ENCODE measurements at places on chromosomes 16 and 17. TPM values are rescaled to one million over a fixed set of nuclear protein-coding genes. Genes with fewer than 3 reads are reported as not detected.

KRT39 gene
- total RNA-seq = not detected

IRX3 gene
- 0.74 TPM for total RNA-seq

NPIPA5 gene
- 16.0 TPM for total RNA-seq

CCDC200 gene
- total RNA-seq = not detected

IL34 gene
- 0.28 TPM for total RNA-seq

PIK3R6 gene
- 9.8 TPM for total RNA-seq

CPNE7 gene
- total RNA-seq = 25.7 TPM

- H3K4me1 ChIP-seq = peaks cover 3% of the 10 kb centered on the region
- H3K27ac ChIP-seq = no peak overlapping the region
- H3K36me3 ChIP-seq = no peaks in the 10 kb centered on the region
- H3K27me3 ChIP-seq = peaks cover 8% of the 10 kb centered on the region
- DNase-seq = no peak
Observed at GRCh38 chr17:36002631-36003030, 1.3 kb upstream of the CCL15 start.

DNA sequence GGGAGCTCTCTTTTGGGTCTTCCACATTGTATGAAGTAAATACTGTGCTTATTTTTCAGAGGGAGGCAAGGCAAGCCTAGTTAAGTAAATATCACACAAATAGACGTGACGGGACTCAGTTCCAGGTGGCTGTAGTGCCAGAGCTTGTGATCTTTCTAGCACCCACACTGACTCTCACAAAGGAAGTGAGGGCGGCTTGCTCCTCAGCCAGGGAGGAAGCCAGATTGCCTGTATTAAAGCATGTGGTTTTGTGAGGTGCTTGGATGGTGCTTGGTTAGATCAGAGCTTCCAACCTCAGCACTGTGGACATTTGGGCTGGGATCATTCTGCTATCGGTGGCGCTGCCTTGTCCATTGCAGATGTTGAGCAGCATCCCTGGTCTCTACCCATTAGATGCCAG is 80.1 kb downstream of the VAT1L start:
- H3K27me3 ChIP-seq = peaks cover 5% of the 10 kb centered on the region
- no peak overlapping the region for H3K4me3 ChIP-seq
- H3K4me1 ChIP-seq = peaks cover 14% of the 10 kb centered on the region
- DNase-seq = peak; percentile 14

DNA sequence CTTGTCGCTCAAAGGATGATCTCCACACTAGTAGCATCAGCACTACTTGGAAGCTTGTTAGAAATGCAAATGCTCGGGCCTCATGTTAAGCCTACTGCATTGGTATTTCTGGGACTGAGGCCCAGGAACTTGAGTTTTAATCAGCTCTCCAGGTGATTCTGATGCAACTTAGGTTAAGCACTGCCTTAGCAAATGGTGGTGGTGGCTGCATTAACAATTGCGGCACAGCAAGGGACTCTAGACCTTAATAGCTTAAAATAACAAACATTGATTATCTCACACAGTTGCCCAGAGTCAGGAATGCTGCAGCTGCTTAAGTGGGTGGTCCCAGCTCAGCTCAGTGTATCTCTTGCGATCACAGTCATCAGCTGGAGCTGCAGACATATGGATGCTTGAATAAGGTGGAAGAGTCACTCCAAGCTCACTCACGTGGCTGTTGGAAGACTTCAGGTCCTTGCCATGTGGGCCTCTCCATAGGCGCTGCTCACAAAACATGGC is 25.8 kb downstream of the HS3ST3A1 start:
- peaks cover 3% of the 10 kb centered on the region for H3K27me3 ChIP-seq
- H3K27ac ChIP-seq = no peak overlapping the region
- H3K36me3 ChIP-seq = no peaks in the 10 kb centered on the region

GRCh38 chr17:37280841-37281240 is 94.9 kb upstream of the C17orf78 start:
- H3K4me3 ChIP-seq = no peak overlapping the region
- no peaks in the 10 kb centered on the region for H3K27me3 ChIP-seq
- peaks cover 57% of the 10 kb centered on the region for H3K36me3 ChIP-seq
- H3K27ac ChIP-seq = no peak overlapping the region

DNA sequence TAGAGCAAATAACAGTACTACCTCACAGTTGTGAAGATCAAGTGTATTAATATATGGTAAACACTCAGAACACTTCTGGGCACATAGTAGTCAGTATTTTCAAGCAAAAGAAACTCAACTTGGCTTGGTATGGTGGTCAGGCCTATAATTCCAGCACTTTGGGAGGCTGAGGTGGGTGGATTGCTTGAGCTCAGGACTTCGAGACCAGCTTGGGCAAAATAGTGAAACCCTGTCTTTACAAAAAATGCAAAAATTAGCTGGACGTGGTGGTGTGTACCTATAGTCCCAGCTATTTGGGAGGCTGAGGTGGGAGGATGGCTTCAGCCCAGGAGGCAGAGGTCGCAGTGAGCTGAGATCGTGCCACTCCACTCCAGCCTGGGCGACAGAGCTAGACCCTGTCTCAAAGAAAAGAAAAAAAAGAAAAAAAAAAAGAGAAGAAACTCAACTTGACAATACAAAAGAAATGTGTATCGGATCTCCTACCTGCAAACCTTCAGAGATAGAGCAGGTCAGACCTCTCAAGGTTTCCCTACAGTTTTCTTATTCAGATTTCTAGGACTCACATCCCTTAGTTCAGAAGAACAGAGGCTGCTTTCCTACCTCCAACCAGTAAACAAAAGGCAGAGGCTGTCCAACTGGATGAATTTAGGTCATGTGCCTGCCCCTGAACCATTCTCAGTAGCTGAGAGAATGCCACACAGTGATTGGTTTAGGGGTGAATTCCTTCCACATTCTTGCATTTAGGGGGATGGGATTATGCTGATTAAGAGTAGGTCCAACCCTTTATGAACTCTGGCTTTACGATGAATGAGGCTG is 1.7 kb upstream of the KPNA2 start:
- peaks cover 32% of the 10 kb centered on the region for H3K36me3 ChIP-seq
- no peak overlapping the region for H3K27ac ChIP-seq
- no peak for DNase-seq
- no peak overlapping the region for H3K4me3 ChIP-seq
- H3K27me3 ChIP-seq = no peaks in the 10 kb centered on the region

DNA sequence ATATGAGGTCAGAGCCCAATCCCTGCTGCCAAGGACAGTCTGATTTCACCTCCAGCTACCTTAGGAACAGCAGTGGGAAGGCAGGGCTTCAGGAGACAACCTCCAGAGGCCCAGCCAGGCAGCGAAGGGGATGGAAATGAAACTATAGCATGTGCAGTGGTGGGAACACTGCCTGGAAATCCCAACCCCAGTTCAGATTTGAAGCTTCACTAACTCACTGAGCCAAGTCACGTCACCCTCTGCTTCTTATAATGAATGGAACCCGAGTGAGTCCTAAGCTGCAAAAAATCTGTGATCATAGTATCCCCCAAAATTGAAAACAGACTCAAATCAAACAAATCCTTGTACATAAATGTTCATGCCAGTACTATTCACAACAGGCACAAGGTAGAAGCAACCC is 36.0 kb upstream of the SLC39A11 start:
- no peak for DNase-seq
- H3K4me3 ChIP-seq = no peak overlapping the region
- H3K36me3 ChIP-seq = no peaks in the 10 kb centered on the region

DNA sequence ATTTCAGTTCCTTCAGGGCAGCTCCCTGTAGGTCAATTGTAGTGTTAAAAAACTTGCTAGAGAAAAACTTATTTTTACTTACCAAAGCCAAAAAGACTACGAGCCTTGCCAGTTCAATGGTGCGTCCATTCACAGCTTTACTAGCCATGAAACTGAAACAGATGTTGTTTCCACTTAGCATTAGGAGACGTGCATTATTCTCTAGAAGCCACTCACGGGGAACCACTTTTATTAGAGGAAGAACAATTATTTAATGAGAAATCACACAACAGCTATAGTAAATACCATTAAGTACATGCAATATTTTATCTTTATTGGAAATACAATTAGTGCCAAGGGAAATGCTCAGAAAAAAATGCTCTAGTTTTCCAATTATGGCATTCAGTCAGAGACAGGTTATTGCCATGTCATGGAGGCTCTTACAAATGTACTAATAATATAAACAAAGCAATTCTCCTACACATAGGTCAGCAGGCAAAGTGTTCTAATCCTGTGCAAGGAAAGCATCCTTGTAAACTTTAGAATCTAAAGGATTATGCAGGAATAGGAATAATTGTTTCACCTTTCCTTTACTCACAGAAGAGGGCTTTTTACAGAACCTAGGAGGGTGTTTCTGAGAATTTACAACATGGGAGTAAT is 17.4 kb downstream of the LASP1NB start:
- H3K4me1 ChIP-seq = peaks cover 7% of the 10 kb centered on the region
- DNase-seq = no peak
- no peaks in the 10 kb centered on the region for H3K27me3 ChIP-seq
- H3K4me3 ChIP-seq = no peak overlapping the region
- H3K36me3 ChIP-seq = no peaks in the 10 kb centered on the region

- no peak for DNase-seq
- H3K4me3 ChIP-seq = no peak overlapping the region
- no peaks in the 10 kb centered on the region for H3K4me1 ChIP-seq
Observed at GRCh38 chr17:73257516-73257915, 4.2 kb downstream of the CPSF4L start.

DNA sequence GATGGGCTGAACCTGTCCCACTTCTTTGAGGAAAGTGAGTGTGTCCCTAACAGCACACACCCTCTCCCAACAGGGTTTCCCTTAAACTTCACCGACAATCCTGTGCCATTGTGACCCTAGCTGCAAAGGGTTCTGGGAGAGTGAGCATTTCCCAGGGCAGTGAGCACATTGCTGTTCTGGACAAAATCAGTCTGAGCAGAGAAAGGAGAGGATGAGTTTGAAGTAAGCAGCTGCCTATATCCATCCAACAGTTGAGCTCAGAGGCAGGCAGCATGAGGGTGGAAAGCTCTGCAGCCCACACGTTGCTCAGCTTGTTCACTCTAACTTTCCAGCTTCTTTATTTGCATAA is 296.5 kb upstream of the MAF start:
- peaks cover 2% of the 10 kb centered on the region for H3K4me1 ChIP-seq
- no peak overlapping the region for H3K4me3 ChIP-seq
- DNase-seq = no peak

DNA sequence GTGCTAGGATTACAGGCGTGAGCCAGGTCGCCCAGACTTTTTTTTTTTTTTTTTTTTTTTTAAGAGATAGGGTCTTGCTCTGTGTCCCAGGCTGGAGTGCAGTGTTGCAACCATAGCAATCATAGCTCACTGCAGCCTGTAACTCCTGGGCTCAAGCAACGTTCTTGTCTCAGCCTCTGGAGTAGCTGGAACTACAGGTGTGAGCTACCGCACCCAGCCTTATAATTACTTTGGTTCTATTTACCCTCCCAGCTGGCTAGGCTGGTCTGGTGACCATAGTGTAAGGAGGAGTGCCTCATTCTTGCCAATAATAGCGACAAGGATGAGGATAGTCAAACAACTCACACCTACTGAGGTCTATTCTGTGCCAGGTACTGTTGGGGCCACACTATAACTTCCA is 39.6 kb upstream of the USP7 start:
- peaks cover 3% of the 10 kb centered on the region for H3K4me1 ChIP-seq
- H3K4me3 ChIP-seq = no peak overlapping the region
- no peaks in the 10 kb centered on the region for H3K36me3 ChIP-seq
- peaks cover 8% of the 10 kb centered on the region for H3K27me3 ChIP-seq
- no peak overlapping the region for H3K27ac ChIP-seq

DNA sequence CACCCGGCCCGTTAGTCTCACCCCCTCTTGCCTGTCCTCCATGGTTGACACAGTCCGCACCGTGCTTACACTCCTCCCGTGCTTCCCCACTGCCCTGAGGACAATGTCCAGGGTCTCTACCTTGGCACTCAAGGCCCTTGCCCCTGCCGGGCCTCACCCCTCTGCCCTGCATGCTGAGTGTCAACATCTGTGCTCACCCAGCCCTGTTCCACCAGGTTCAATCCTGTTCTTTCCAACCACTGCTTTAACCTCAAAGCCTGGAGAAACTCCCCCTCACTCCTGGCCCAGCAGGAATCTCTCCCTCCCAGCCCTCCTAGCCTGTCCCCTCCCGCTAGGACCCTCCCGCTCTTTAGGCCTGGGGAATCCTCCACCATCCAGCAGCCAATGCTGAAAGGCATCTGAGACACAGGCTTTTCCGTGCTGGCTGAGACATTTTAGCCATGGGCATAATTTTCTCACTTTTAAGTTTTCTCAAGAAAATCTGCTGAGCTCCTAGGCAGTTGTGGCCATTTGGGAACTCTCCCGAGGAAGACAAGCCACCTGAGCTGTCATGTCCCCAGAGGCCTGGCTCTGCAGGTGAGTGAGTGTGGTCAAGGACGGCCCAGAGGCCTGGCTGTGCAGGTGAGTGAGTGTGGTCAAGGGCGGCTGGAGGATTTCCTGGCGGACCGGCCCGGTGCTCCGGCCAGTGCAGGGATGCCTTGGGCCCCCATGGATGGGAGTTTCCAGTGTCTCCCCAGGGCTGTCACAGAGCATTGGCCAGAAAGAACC is 10.8 kb upstream of the P2RX1 start:
- H3K27me3 ChIP-seq = no peaks in the 10 kb centered on the region
- DNase-seq = no peak
- no peak overlapping the region for H3K4me3 ChIP-seq
- H3K27ac ChIP-seq = peak overlapping the region; percentile 49
- H3K4me1 ChIP-seq = no peaks in the 10 kb centered on the region
- peaks cover 50% of the 10 kb centered on the region for H3K36me3 ChIP-seq

DNA sequence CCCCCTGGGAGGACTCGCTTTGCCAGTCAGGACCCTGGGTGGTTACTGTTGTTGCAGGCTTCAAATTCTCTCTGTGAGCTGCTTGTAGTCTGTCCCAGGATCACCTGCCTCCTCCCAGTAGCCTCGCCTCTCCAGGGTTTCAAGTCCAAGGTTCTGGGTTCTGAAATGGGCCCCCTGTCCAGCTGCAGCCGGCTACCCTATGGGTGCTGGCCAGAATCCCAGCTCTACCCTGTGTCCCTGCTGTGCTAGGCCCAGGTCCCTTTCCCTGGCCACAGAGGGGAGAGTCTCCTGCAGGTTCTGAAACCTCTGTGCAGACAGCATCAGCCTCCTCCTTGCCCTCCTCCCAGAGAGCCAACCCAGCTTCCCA is 21.4 kb downstream of the UNC13D start:
- no peak for DNase-seq
- H3K27me3 ChIP-seq = no peaks in the 10 kb centered on the region
- H3K27ac ChIP-seq = no peak overlapping the region
- peaks cover 49% of the 10 kb centered on the region for H3K36me3 ChIP-seq
- H3K4me3 ChIP-seq = no peak overlapping the region

GRCh38 chr17:14813649-14814370 is 451.3 kb downstream of the PMP22 start:
- no peak overlapping the region for H3K4me3 ChIP-seq
- H3K4me1 ChIP-seq = no peaks in the 10 kb centered on the region
- H3K27me3 ChIP-seq = no peaks in the 10 kb centered on the region

Data from activated T-helper 2 cell treated with anti-CD3 and anti-CD28 coated beads, Interferon-gamma antibody, Interleukin-2, Interleukin-4, amounts not matched to agents 10 μg/mL and 5 μg/mL and 100 μg/mL, durations not matched to agents 14 hours and 24 hours and 36 hours (primary cell).